ENCODE measurements at places on chromosomes 3 and 15.

- no peak for DNase-seq
Measured at GRCh38 chr3:115720983-115721382, 97.7 kb downstream of the GAP43 start.

GRCh38 chr3:167996514-167996913 is 99.2 kb downstream of the GOLIM4 start:
- no peak for DNase-seq

- peak; percentile 88 for DNase-seq
Measured at GRCh38 chr3:71309342-71309741, 274.2 kb downstream of the FOXP1 start.

GRCh38 chr15:80242802-80243201 is 9.2 kb downstream of the CTXND1 start:
- no peak for DNase-seq

DNA sequence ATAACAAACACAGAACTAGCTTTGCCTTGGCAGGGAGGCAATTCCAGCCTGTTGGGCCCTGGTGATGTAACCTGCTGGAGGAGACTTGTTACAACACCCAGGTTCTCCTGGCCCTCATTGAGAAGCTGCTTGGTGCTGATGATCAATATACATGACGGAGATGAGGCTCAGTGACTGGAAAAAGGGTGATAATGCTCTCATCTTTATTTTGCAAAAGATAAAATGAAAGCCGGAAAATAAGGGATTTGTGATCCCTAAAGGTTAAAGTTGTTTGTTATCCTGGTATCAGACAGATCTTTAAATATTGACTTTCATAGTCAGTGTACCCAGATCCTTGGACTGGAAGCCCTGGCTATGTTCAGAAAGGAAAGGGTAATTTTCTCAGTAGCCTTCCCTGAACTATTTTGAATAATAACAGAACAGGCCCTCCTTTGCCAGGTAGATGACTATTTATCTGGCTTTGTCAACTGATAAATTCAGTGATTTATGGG is 118.9 kb upstream of the MEIS2 start:
- DNase-seq = no peak

GRCh38 chr15:91853948-91854638 is 585 bp downstream of the SLCO3A1 start:
- peak; percentile 46 for DNase-seq

GRCh38 chr3:56251343-56251945 is 216.8 kb downstream of the ERC2 start:
- DNase-seq = peak; percentile 33

DNA sequence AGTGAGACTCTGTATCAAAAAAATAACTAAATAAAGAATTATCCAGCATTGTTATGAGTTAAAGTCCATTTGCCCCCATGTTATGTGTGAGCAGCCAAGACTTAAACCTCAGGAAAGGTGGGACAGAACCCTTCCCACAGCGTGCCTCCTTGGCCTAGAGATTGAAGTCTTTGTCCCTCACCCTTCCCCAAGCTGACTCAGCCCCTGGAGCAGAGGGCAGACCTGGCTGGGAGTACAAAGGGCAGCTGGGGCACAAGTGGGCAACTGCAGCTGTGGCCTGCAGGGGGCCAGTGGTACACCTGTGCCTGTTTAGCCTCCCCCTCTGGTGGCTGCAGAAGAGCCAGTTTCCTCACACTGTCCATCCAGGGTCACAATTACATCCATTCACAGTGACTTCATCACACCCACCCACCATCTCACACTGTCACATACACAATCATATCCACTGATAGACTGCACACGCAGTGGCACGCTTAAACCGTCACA is 940 bp upstream of the ACY1 start:
- DNase-seq = peak; percentile 66

- DNase-seq = no peak
Measured at GRCh38 chr3:168544097-168544957, 448.6 kb upstream of the GOLIM4 start.

- DNase-seq = no peak
Measured at GRCh38 chr3:119672776-119673175, 4.4 kb downstream of the COX17 start.

GRCh38 chr15:60110909-60111308 is 106.8 kb downstream of the FOXB1 start:
- no peak for DNase-seq

DNA sequence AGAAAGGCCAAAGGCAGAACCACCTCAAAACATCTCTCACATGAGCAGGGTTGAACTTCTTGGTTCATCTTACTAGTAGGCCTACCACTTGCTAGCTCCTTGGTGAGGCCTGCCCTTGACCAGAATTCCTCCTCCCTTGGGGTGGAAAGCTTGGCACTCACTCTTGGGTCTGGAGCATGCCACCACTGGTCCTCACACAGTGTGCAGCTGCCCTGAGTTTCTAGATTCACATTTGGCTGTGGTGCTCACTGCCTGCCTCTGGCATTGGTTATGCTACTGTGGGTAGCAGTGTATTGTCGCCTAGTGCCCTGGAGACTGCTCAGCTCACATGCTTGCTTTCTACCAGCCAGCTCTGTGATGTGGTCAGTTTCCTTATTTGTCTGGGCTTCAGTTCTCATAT is 23.7 kb downstream of the OXNAD1 start:
- DNase-seq = no peak

DNA sequence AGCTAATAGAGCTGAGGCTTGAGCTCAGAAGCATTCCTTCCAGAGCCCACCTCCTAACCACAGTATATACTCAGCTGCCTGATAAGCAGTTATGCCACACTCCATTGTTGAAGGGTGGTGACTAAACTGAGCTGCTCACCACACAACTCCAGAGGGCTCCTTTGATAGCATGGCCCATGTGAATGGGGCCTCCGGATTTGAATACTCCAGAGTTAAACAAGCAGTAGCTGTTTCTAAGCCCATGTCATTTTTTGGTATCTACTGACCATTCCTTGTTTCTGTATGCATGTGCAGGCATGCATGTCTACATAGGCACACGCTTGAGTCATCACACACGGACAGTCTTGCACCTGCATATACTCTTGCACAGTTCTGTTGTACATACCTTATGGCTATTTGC is 28.9 kb downstream of the IGSF10 start:
- DNase-seq = no peak

GRCh38 chr15:41928637-41929620 is 35.1 kb upstream of the SPTBN5 start:
- peak; percentile 45 for DNase-seq

GRCh38 chr15:60462027-60462426 is 16.9 kb downstream of the ICE2 start:
- no peak for DNase-seq

DNA sequence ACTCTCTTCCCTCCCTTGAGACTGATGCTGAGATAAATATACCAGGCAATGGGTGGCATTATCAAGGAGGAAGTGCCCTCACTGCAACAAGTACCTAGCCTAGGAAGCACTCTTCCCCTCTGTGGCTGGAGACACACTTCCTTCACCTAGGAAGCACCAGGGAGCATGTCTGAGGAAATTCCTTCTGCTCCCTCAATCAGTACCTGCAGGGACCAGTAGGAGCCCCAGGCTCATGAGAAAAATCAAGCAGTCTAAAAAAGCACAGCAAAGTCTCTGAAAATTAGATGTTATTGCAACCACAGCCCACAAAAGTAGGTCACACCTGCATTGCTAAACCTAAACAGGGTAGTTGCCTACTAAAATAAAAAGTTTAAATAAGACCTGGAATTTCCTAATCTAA is 78.2 kb upstream of the TRPM1 start:
- DNase-seq = no peak

DNA sequence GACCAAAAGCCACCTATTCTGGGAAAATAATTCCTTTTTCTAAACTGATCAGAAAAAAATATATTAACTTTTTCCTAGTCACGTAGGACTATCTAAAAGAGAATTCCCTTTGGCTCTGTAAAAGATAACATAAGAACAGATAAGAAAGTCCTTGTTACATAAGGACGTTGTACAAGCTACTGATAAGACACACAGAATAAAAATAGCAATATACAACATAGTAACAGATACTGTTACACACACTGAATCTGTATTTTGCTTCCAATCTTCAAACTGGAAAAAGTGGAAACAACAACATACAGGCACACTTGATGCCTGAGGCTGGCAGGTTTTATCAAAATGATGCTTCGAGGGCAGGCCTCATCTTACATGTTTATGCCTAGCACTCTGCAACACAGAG is 59.8 kb downstream of the SNX4 start:
- DNase-seq = no peak

DNA sequence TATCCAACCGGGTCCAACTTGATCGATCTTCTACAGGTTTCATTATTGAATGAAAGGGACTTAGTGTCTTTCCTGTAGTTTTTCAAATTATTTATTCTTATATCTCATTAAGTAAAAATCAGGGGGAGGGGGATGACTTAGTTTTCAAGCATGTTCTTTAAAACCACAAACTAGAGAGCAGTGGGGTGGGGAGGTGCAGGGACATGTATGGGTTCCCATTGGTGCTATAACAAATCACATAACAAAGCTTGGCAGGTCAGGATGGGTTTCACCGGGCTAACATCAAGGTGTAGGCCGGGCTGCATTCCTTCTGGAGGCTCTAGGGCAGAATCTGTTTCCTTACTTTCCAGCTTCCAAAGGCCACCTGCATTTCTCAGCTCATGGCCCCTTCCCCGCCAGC is 32.7 kb downstream of the CCNL1 start:
- no peak for DNase-seq

- DNase-seq = no peak
Measured at GRCh38 chr3:73733746-73734145, 109.0 kb upstream of the PDZRN3 start.

- peak; percentile 84 for DNase-seq
Measured at GRCh38 chr3:45964139-45964538, 20.9 kb downstream of the CXCR6 start.

DNA sequence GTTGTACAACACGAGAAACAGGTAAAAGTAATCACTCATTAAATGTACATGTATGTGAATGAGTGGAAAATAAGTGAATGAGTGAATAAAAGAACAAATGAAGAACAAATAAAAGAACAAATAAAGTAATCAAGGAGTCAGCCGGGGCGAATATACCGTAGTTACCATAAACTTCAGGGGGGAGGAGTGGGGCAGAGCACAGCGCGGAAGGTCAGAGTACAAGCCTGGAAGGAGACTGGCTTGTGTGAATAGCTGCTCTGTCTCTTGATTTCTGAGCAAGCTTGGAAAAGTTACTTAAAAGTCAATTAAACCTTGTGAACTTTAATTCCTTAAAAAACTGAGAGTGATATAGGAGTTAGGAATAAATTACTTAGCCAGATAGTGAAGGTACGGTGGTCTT is 466.5 kb upstream of the CNTN4 start:
- no peak for DNase-seq

DNA sequence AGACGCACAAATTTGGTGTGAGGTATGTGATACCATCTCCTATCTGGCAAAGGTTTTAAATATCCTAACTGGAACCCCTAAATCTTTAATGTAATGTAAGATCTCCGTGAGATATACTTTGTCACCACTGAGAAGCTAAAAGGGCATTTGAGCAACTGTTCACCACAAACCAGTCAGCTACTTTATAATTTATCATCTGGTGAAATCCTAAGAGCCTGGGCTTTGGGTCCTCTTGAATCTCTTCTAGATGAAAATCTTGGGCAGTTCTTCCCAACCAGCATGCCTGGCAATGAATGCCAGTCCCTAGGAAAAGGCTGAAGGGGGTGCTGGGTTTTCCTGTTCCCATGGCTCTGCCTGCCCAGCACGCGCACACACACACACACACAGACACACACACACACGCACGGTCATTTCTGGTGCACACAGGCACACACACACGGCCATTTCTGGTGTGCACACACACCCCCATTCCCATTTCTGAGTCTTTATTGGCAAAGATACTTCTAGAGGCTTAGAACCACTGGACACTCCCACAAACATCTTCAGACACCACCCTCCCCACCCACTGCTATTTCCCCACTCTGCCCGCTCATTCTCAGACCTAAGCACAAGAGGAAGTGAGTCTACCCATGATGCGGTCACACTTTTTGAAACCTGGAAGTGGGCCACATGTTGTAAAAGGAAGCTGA is 72.6 kb downstream of the MYO1E start:
- DNase-seq = peak; percentile 90

DNA sequence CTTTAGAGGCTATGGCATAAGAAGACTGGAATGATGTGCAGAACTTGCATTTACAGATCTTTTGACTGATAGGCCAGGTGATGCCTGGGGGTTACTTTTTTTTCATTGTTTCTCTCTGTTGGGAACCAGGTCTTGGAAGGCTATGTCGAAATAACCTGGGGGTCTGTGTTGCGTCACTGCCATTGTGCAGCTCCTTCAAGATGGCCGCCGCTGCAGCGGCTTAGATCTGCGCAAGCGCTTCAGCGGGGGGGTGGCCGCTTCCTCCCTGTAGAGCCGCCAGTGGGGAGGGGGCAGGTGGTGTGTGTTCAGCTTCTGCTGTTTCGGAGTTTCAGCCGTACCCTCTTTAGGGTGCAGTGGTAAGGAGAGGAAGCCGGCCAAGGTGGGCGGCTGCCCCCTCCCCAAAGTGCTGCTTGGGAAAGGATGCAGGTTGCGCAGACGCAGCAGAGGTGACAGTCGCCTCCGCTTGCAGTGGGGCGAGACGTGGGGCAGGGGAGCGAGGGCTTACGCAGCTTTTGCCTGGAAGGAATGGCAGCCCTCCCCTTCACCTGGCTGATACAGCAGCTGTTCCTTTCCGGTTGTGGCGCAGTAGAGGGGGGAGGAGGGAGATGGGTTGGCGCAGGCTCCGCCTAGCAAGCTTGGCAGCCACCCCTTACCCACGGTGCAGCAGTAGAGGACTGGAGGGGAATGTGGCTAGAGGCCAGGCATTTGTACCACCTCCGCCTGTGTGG is 1.5 kb downstream of the SNRPN start:
- peak; percentile 85 for DNase-seq

- DNase-seq = no peak
Measured at GRCh38 chr3:175224051-175224450, 364.9 kb downstream of the NAALADL2 start.

DNA sequence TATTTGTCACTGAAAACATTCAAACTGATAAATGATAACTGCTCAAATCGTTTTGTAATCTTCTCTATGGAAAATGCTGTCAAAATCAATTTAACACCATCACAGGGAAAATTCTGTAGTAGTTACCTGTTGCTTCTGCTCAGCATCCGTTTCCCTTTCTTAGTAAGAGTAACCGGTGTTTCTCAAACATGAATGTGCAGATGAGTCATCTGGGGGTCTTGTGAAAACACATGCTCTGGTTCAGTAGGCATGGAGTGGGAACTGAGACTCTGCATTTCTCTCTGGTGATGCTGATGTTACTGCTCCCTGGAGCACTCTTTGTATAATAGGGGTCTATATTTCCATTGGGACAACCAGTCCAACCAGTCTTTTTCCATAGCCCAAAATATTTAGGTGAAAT is 145.1 kb downstream of the SEMA6D start:
- no peak for DNase-seq

GRCh38 chr15:81813215-81813614 is 232.6 kb downstream of the MEX3B start:
- no peak for DNase-seq

- peak; percentile 14 for DNase-seq
Measured at GRCh38 chr15:79307251-79307650, 3.7 kb upstream of the TMED3 start.

DNA sequence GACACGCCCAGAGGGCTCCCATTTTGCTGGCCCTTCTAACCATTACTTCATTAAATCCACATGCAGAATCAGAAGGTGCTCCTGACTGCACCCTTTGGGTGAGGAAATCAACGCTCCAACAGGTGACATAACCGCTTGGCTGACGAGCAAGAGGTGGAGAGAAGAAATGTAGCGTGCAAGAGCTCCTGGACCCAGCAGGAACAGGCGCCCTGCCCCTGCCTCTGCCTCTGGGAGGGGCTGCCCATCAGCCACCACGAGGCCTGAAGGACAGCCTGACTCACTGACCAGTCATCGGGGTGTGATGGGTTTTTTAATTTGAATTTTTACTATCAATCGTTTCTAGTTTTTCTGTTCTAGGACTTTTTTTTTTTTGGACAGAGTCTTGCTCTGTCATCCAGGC is 218.2 kb downstream of the ADAMTS17 start:
- DNase-seq = no peak
